ENCODE measurements at places on chromosomes 11 and 22.

GRCh38 chr22:22935546-22936157 lies 48.0 kb downstream of the IGLL5 start:
- no peak for DNase-seq

- no peak for DNase-seq
These were observed 2.6 kb downstream of the MARK2 start for GRCh38 chr11:63841554-63841953.

DNA sequence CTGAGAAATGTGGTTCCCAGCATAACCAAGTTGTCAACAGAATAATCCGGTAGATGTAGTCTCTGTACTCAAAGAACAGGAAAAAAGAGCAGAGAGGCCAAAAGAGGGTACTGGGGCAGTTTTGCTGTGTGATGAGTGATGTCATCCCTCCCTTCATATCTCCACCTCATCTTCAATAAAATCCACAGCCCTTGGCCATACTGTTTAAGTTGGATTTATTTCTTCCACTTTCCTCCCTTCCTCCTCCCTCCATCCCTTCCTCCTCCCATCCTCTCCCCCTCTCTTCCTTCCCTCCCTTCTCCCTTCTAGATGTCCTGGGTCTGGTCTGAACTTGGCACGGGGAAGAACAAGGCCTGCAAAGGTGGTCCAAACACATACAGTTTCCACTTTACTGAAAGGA lies 18.2 kb upstream of the GRK3 start:
- DNase-seq = no peak

- no peak for DNase-seq
These were observed 155.5 kb upstream of the NAV2 start for GRCh38 chr11:19557185-19557584.

GRCh38 chr11:113971506-113972195 lies 3.3 kb upstream of the HTR3A start:
- no peak for DNase-seq

- no peak for DNase-seq
These were observed 73.2 kb upstream of the NUP50 start for GRCh38 chr22:45090497-45090910.
